ENCODE measurements at places on chromosomes 11 and 22.

GRCh38 chr11:47415949-47416472 lies 7.6 kb downstream of the SLC39A13 start:
- no peak overlapping the region for H3K4me3 ChIP-seq
- H3K4me1 ChIP-seq = peaks cover 25% of the 10 kb centered on the region
- H3K27ac ChIP-seq = peak overlapping the region; percentile 90
- no peaks in the 10 kb centered on the region for H3K27me3 ChIP-seq

GRCh38 chr11:4185561-4185960 lies 91.0 kb downstream of the RRM1 start:
- H3K4me1 ChIP-seq = peaks cover 4% of the 10 kb centered on the region
- H3K27ac ChIP-seq = no peak overlapping the region
- no peak for DNase-seq
- no peaks in the 10 kb centered on the region for H3K36me3 ChIP-seq
- H3K4me3 ChIP-seq = no peak overlapping the region

GRCh38 chr11:70397336-70397982 lies 870 bp upstream of the CTTN start:
- no peak for DNase-seq
- H3K4me3 ChIP-seq = peak overlapping the region; percentile 98
- no peaks in the 10 kb centered on the region for H3K27me3 ChIP-seq
- H3K27ac ChIP-seq = peak overlapping the region; percentile 86
- H3K36me3 ChIP-seq = no peaks in the 10 kb centered on the region

DNA sequence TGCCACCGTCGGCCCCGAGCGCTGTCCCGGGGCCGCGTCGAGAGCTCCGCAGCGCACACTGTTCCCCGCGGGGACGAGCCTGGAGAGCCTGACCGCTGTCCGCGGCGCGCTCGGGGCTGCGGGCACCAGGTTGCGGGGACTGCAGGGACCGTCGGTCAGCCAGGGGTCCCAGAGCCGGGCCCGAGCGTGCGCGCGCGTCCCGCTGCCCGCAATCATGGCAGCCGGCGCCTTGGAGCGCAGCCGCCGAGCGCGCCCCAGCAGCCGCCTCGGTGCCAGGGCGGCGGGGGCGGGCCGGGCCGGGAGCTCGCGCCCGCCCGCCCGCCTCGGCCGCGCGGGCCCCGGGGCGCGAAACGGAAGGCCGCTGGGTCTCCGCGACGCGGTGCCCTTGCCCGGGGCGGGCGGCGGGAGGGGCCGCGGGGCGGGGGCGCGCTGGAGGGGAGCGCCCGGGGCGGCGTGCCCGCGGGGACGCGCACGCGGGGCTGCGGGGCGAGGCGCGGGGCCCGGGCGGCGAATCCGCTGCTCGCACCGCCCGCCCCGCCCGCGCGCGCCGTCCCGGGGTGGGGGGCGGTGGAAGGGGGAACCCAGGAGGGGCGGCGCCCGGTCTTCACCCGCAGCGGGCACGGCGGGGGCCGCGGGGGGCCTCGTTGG lies 79.4 kb upstream of the PPARA start:
- H3K36me3 ChIP-seq = no peaks in the 10 kb centered on the region
- H3K27ac ChIP-seq = peak overlapping the region; percentile 98
- H3K4me1 ChIP-seq = peaks cover 45% of the 10 kb centered on the region
- no peaks in the 10 kb centered on the region for H3K27me3 ChIP-seq

DNA sequence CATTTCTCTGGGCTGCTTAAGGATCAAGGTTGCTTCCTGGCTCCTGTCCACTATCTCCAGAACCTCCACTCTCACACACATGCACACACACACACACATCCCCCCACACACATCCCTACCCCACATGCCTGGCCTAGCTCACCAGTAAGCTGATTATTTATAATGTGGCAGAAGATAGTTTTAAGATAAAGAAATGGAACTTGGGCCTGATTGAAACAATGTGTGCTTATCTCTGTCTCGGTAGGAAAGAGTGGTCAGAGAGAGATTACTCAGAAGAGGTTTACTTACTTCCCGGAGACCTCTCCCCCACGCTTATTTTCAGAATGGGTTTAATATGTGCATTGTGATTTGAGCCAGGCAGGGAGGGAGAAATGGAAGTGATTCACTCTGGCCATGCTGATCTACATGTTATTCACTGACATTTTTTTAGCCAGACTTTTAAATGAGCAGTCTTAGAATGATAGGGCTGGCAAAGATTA lies 422.4 kb downstream of the TENM4 start:
- DNase-seq = no peak
- no peak overlapping the region for H3K4me3 ChIP-seq
- no peaks in the 10 kb centered on the region for H3K4me1 ChIP-seq
- H3K27ac ChIP-seq = no peak overlapping the region
- H3K36me3 ChIP-seq = no peaks in the 10 kb centered on the region

GRCh38 chr11:849104-849824 lies 6.6 kb downstream of the TSPAN4 start:
- H3K4me1 ChIP-seq = peaks cover 70% of the 10 kb centered on the region
- peak overlapping the region; percentile 10 for H3K4me3 ChIP-seq
- H3K36me3 ChIP-seq = peaks cover 6% of the 10 kb centered on the region
- peaks cover 4% of the 10 kb centered on the region for H3K27me3 ChIP-seq

GRCh38 chr11:116733969-116734508 lies 38.7 kb downstream of the BUD13 start:
- H3K27me3 ChIP-seq = no peaks in the 10 kb centered on the region
- DNase-seq = no peak
- no peaks in the 10 kb centered on the region for H3K36me3 ChIP-seq

DNA sequence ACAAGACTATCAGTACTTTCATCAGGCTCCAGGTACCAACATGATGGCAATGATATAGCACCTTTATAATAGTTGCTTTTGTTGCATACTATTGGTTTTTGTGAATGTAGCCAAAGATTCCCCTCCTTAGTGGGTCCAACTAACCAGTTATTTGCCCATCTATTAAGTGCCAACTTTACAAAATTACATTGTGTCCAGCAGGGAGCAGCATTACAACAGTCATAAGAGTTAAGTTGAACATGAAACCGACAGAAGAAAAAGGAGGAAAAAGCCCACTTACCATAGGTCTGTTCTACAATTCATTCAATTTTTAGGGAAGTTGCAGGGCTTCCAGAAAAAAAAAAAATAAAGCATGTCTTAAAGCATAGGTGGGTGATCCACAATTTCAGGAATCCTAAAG lies 21.6 kb downstream of the IMMP1L start:
- H3K27ac ChIP-seq = no peak overlapping the region
- no peaks in the 10 kb centered on the region for H3K27me3 ChIP-seq
- no peaks in the 10 kb centered on the region for H3K4me1 ChIP-seq
- no peak for DNase-seq
- no peak overlapping the region for H3K4me3 ChIP-seq
- H3K36me3 ChIP-seq = no peaks in the 10 kb centered on the region

DNA sequence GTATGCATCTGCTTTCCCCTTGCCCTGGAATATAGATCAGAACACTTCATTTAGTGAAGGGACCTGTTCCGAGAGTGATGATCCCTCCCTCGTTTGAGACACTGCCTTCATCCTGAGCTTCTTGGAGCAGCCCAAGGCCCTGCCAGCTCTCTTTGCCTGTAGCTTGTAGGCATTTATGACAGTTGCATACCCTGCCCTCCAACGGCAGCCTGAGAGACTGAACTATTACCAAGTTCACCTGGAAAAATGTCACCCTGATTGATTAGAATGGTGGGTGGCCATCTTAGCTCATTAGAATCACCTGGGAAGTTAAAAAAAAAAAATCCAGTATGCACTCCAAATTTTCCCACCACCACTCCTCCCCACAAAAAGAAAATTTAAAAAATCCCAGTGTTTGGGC lies 1.5 kb downstream of the MICAL3 start:
- H3K36me3 ChIP-seq = no peaks in the 10 kb centered on the region
- H3K27me3 ChIP-seq = no peaks in the 10 kb centered on the region
- peaks cover 13% of the 10 kb centered on the region for H3K4me1 ChIP-seq
- H3K27ac ChIP-seq = no peak overlapping the region

GRCh38 chr11:113521737-113522517 lies 46.7 kb upstream of the DRD2 start:
- no peaks in the 10 kb centered on the region for H3K4me1 ChIP-seq
- H3K27ac ChIP-seq = no peak overlapping the region
- no peaks in the 10 kb centered on the region for H3K36me3 ChIP-seq
- no peak overlapping the region for H3K4me3 ChIP-seq
- no peaks in the 10 kb centered on the region for H3K27me3 ChIP-seq
- DNase-seq = no peak

- no peak overlapping the region for H3K27ac ChIP-seq
- H3K27me3 ChIP-seq = no peaks in the 10 kb centered on the region
Measured at GRCh38 chr11:69485337-69486041, 4.0 kb downstream of the LINC01488 start.

GRCh38 chr11:103315248-103315647 lies 206.0 kb downstream of the DYNC2H1 start:
- no peaks in the 10 kb centered on the region for H3K4me1 ChIP-seq
- no peak for DNase-seq
- no peaks in the 10 kb centered on the region for H3K27me3 ChIP-seq
- no peak overlapping the region for H3K4me3 ChIP-seq
- no peak overlapping the region for H3K27ac ChIP-seq
- no peaks in the 10 kb centered on the region for H3K36me3 ChIP-seq

DNA sequence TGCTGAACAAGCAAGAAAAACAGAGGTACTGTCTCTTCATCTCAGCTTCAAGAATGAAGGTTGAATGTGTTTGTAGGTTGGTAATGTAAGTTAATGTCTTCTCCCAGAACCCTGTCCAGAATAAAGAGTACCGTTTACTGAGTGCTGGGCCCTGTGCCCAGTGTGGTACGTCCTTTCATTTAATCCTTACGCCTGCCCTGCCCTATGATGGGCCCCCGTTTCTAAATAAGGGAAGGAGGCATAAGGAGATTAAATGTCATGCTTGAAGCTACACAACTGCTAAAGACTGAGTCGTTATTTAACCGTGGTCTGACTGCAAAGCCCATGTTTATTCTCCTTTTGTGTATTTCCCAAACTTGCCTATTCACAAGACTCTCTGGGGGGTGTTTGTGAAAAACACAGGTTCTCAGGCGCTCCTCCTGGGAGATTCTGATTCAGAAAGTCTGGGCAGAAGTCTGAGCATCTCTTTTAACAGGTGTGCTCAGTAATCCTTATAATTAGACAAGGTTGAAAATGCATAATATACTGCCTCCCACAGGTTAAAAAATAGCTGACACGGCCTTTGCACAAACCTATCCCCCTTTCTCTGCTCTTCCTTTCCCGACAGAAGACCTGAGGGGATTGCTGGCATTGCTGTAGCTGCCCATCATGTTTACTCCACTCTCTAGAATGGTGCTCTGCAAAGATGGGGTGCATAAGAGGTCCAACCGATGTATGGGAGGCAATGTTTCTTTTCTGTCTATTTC lies 56.3 kb upstream of the ZBTB44 start:
- H3K27ac ChIP-seq = no peak overlapping the region
- no peak overlapping the region for H3K4me3 ChIP-seq
- H3K36me3 ChIP-seq = no peaks in the 10 kb centered on the region
- no peaks in the 10 kb centered on the region for H3K27me3 ChIP-seq
- DNase-seq = no peak
- H3K4me1 ChIP-seq = no peaks in the 10 kb centered on the region

GRCh38 chr11:130102301-130103249 lies 32.9 kb downstream of the APLP2 start:
- no peaks in the 10 kb centered on the region for H3K36me3 ChIP-seq
- no peak overlapping the region for H3K4me3 ChIP-seq
- no peak for DNase-seq
- peaks cover 33% of the 10 kb centered on the region for H3K4me1 ChIP-seq
- no peaks in the 10 kb centered on the region for H3K27me3 ChIP-seq

GRCh38 chr11:115084231-115084630 lies 405.9 kb downstream of the NXPE2 start:
- DNase-seq = no peak
- no peaks in the 10 kb centered on the region for H3K4me1 ChIP-seq
- no peaks in the 10 kb centered on the region for H3K27me3 ChIP-seq
- H3K4me3 ChIP-seq = no peak overlapping the region
- no peaks in the 10 kb centered on the region for H3K36me3 ChIP-seq

GRCh38 chr11:32420937-32421901 lies 14.1 kb downstream of the WT1 start:
- H3K27ac ChIP-seq = no peak overlapping the region
- H3K27me3 ChIP-seq = no peaks in the 10 kb centered on the region
- no peaks in the 10 kb centered on the region for H3K36me3 ChIP-seq
- H3K4me1 ChIP-seq = no peaks in the 10 kb centered on the region
- DNase-seq = no peak
- H3K4me3 ChIP-seq = no peak overlapping the region

- no peaks in the 10 kb centered on the region for H3K27me3 ChIP-seq
- no peak overlapping the region for H3K27ac ChIP-seq
- no peak for DNase-seq
- no peaks in the 10 kb centered on the region for H3K4me1 ChIP-seq
- H3K36me3 ChIP-seq = no peaks in the 10 kb centered on the region
Measured at GRCh38 chr11:7538466-7539454, 25.0 kb downstream of the PPFIBP2 start.

- H3K27ac ChIP-seq = peak within 1 kb of the TSS; percentile 98
- no peaks in the 10 kb centered on the region for H3K27me3 ChIP-seq
- H3K4me1 ChIP-seq = peaks cover 35% of the 10 kb centered on the region
- H3K36me3 ChIP-seq = no peaks in the 10 kb centered on the region
- peak within 1 kb of the TSS; percentile 92 for H3K4me3 ChIP-seq
- peak; percentile 98 for DNase-seq
Measured at GRCh38 chr22:23786752-23787599, at the start of gene SMARCB1. SMARCB1 (plus strand) TSS chr22:23786966; CDS start chr22:23787170, 204 bp downstream.

DNA sequence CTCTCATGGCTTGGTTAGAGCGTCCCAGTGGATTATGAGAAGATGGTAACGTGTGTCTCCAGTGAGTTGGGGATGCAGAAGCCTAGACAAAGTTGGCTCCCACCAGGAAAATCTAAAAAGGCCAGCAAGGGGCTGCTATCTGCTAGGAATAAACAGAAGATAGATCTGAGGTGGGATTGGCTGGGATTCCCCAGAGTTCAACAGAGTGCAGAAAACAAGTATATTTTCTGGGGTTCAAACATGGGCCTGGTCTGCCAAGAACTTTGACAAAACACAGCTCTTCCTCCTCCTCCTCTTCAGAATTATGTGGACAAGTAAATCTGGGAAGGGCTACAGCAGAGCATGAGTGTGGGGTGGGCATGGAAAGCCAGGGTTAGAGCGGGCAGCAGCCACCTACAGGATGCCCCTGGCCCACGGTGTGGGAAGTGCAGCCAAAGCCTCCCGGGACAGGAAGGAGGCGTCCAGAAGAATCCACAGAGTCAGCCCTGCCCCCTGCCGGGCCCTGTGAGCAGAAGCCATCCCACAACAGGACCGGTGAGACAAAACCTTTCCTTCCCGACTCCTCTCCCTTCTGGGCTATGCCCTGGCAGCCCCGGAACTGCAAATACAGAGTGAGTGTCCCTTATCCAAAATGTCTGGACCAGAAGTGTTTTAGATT lies 67.1 kb downstream of the CD82 start:
- peaks cover 18% of the 10 kb centered on the region for H3K4me1 ChIP-seq
- no peak overlapping the region for H3K4me3 ChIP-seq
- no peaks in the 10 kb centered on the region for H3K27me3 ChIP-seq
- no peak for DNase-seq
- no peak overlapping the region for H3K27ac ChIP-seq

- H3K4me1 ChIP-seq = no peaks in the 10 kb centered on the region
- no peak overlapping the region for H3K27ac ChIP-seq
- H3K4me3 ChIP-seq = no peak overlapping the region
- no peaks in the 10 kb centered on the region for H3K27me3 ChIP-seq
Measured at GRCh38 chr22:30557243-30557642, 10.7 kb upstream of the SEC14L6 start.

- H3K36me3 ChIP-seq = no peaks in the 10 kb centered on the region
- H3K27ac ChIP-seq = no peak overlapping the region
- no peak overlapping the region for H3K4me3 ChIP-seq
- no peaks in the 10 kb centered on the region for H3K4me1 ChIP-seq
Measured at GRCh38 chr11:19380375-19380774, 139.6 kb upstream of the E2F8 start.

Data from upper lobe of left lung (tissue), 6 donors.